ENCODE measurements at places on chromosomes 4 and X.

- DNase-seq: no peak
Measured at GRCh38 chrX:102560423-102561068, 38.8 kb upstream of the ARMCX5 start.

DNA sequence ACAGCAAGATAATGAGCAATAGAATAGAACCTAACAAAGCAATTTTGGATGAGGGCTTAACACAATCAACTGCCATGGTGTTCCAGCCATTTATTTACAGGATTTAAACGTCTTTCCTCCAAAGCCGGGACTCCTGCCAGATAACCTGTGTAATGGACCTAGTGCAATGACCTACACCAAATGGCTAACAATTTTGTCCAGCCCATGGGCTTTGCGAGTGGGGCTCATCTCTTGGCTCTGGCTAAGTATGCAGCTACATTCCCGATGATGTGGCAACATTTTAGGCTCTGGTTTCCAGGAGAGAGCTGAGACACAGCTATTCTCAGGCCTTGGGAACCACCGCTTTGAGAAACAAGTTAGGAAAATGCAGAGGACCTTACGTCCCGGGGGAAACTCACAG, 822.3 kb upstream of the FTHL17 start:
- DNase-seq: no peak

DNA sequence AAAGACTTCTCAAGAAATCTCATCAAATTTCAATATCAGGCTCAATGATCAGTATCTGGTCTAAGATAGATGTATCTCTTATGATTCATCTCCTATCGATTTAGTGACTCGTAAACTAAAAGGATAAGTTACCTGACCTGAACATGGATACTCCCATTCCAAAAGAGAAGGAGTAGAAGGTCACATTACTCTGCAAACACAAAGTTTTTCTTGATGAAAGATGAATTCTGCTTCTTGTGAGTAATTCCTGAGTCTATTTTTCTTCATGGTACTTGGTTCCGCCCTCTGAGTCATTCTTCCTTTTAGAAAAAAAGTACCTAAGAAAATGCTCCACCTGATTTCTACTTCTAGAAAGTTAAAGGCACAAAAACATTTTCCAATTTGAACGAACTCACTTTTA, 223.1 kb upstream of the SLIT2 start:
- DNase-seq: peak; percentile 33

DNA sequence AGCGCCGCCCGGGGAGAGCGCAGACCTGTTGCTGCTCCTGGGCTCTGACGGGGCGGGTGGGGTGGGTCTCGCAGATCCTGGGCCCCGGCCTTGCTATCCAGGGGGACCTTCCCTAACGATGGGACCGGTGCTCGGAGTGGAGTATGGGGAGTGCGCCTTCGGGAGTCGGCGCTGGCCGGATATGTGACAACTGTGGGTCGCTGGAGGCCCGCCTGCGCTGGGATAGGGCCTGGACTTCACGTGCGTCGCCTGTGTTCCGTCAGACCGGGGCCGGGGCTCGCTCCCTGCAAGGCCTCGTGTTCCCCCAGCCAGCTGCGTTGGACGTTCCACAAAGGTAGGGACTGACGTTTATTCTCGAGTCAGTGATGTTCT, 1.3 kb downstream of the TBL1X start:
- peak; percentile 14 for DNase-seq

All from fibroblast of skin of right quadriceps (primary cell).